Urinary bladder (tissue), 4 donors: ENCODE measurements at places on chromosomes 4 and X. TPM values are rescaled to one million over a fixed set of nuclear protein-coding genes. Genes with fewer than 3 reads are reported as not detected.

The TRAM1L1 gene
- total RNA-seq = 7.2 TPM

The GPR78 gene
- 3.6 TPM for total RNA-seq

The UGT2B11 gene
- total RNA-seq = not detected

The NXT2 gene
- 23.4 TPM for total RNA-seq

The SAGE1 gene
- total RNA-seq = not detected

The HTR2C gene
- total RNA-seq = 3.4 TPM

The ADAM29 gene
- total RNA-seq = not detected

The CHRNA9 gene
- total RNA-seq = not detected

The ALB gene
- 0.32 TPM for total RNA-seq

The RNF212 gene
- total RNA-seq = 4.0 TPM
